ENCODE measurements at places on chromosomes 4 and X. TPM values are rescaled to one million over a fixed set of nuclear protein-coding genes. Genes with fewer than 3 reads are reported as not detected.

RNF212 gene
- total RNA-seq = not detected

EDA gene
- 0.96 TPM for total RNA-seq

PPP4R3C gene
- total RNA-seq = not detected

APLN gene
- total RNA-seq = 4.0 TPM

P2RY10 gene
- total RNA-seq = not detected

SPARCL1 gene
- 1.0 TPM for total RNA-seq

DGKK gene
- total RNA-seq = not detected

WWC2 gene
- 11.7 TPM for total RNA-seq

ADGRG2 gene
- under 0.01 TPM for total RNA-seq

LDB2 gene
- total RNA-seq = 10.2 TPM

HSD17B13 gene
- 0.24 TPM for total RNA-seq

SPANXA1 gene
- total RNA-seq = not detected

BRS3 gene
- not detected for total RNA-seq

STK32B gene
- total RNA-seq = 0.52 TPM

CNKSR2 gene
- 1.0 TPM for total RNA-seq

TGIF2LX gene
- not detected for total RNA-seq

SCML2 gene
- total RNA-seq = 0.88 TPM

GPAT3 gene
- total RNA-seq = 2.6 TPM

XKRX gene
- 0.26 TPM for total RNA-seq

S100G gene
- not detected for total RNA-seq

NAP1L3 gene
- total RNA-seq = 2.8 TPM

SPANXB1 gene
- total RNA-seq = not detected

GASK1B gene
- total RNA-seq = 16.3 TPM

SEPTIN6 gene
- total RNA-seq = 24.0 TPM

CFAP99 gene
- total RNA-seq = not detected

TAF7L gene
- 0.16 TPM for total RNA-seq

F8 gene
- 12.6 TPM for total RNA-seq

SMARCA1 gene
- total RNA-seq = 28.8 TPM

NDNF gene
- total RNA-seq = 5.1 TPM

SYNPO2 gene
- 1.3 TPM for total RNA-seq

Measured in epithelial cell of alveolus of lung (primary cell).